ENCODE measurements at places on chromosomes 12 and 14. TPM values are rescaled to one million over a fixed set of nuclear protein-coding genes. Genes with fewer than 3 reads are reported as not detected.

KRT85 gene
- total RNA-seq, result not detected

GRCh38 chr12:22206111-22206728, 128.3 kb downstream of the ST8SIA1 start:
- no peak for DNase-seq

DNA sequence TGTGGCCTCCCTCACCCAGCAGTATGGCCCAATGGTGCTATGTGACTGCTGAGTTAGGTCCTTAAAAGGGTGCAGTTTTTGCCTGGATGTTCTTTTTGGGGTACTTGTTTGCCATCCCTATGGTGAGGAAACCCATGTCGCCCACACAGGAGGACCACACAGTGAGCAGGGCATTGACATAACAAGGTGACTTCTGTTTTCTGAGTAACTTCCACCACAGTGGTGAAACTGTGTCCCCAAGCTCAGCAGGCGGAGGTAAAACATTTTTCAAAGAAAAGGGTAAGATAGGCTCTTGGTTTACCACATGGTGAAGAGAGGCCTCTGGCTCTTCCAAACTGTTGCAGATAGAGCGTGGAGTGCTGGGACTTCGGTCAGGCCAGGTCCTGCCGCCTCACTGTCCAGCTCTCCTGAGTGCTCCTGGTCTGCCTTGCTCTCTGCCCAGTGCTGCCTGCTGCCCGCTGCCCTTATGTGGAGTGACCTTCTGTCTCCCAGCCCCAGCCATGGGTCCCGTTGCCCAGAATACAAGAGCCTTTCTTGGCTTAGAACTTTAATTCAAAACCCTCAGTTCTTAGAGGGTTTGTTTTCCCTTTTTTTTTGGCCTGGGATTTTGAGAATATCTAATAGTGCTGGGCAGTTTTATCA, 54.0 kb downstream of the TRAF3 start:
- DNase-seq, result no peak

DNA sequence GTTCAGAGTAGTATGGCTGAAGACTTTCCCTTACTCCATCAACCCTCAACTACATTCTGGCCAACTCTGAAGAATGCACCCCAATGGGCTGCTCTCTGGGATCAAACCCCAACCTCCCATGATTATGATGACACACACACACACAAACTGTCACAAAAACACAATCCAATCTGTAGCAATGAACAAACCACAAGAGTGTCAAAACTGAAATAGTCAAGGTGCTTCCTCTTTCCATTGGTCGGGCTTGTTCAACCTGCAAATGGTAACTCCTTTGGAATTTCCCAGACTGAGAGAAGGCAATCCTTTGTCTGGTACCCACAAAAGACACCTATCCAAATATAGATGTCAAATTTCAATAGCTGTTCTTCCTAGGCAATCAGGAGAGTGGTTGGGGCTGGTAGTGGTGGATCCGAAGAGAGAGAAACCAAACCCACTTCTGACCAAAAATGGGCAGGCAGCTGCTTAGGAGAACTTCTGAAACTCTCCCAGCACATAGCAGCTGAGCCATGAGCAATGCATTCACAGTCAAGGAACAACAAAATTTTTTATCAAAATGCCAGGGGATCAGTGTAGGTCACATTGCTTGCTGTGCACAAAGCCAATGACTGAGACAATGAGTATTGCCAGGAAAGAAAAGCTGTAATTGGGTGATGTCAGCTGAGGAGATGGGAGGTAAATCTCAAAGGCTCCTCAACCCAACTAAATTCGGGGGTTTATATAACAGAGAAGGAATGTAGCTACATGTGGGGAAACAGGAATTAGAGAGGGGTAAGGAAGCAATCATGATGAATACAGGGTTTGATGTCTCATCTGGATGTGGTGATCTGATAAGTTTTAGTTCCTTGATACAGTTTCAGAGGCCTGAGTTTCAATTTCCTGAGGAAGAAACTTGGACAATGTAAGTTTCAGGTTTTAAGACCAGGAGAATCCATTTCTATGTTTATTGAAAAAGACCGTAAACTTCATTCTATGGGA, 191.4 kb downstream of the KITLG start:
- no peak for DNase-seq

CEBPE gene
- not detected for total RNA-seq

ERH gene
- 257 TPM for total RNA-seq

GPR135 gene
- 4.2 TPM for total RNA-seq

DNA sequence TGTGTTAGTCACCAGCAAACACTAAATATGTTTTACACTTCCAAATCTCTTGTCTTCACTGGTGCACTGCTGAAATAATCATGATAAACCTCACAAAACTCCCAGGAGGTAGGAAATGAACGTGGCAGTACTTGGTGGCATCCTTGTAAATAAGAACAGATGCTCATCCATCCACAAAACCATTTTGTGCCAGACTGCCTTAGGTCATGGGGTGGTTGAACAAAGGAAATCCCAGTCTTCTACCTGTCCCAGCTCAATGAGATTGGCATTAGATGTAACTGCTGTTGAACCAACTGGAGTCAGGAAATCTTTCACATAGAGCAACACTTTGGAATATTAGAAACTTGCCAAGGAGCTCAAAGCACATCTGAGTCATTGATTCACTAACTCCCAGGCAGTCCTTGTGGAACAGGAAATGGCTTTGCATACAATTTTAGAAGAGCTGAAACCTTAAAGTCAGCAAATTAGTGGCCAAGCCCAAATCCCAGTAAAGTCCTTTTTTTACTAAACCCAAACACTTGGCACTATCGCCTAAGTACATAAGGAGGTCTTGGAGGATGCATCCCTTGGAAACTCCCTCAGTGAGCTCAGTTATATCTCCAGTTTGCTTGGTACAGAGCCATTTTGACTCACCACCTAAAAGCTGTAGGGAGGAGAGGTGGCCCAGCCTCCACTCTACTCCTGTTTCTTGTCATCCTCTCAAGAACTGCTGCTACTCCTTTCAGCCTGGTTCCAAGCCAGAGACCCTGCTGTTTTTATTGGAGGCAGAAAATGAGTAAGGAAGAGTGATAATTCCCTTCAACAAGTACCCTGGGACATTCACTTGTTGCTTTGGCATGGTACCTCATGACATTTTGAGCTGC, 208.0 kb downstream of the NOVA1 start:
- no peak for DNase-seq

KRT6C gene
- total RNA-seq, result not detected

GRCh38 chr12:69171881-69172280, 67.5 kb upstream of the CPSF6 start:
- no peak for DNase-seq

SRGAP1 gene
- 9.6 TPM for total RNA-seq

ZDHHC22 gene
- total RNA-seq, result not detected

- no peak for DNase-seq
These were observed 351.6 kb upstream of the TBX3 start for GRCh38 chr12:115035535-115036107.

SERPINA12 gene
- not detected for total RNA-seq

ESR2 gene
- 0.44 TPM for total RNA-seq

GRCh38 chr14:104424406-104425072, 155.0 kb upstream of the C14orf180 start:
- peak; percentile 41 for DNase-seq

DNA sequence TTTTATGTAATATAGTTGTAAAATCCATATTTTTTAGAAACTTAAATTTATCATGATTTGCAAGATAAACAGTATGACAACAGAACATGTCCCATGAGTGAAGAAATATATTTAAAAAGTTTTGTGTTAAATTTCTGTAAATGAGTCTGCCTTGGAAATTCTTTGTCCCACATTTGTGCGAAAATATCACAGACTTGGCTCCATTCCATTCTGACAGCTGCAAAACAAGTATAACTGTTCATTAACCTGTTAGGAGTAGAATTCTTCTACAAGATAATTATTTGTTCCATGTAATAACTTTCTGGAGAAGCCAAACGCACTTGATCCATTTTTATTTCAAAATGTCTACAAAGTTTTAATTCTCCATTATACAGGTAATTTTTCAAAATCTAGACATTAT, 37.9 kb downstream of the MDM1 start:
- no peak for DNase-seq

DNA sequence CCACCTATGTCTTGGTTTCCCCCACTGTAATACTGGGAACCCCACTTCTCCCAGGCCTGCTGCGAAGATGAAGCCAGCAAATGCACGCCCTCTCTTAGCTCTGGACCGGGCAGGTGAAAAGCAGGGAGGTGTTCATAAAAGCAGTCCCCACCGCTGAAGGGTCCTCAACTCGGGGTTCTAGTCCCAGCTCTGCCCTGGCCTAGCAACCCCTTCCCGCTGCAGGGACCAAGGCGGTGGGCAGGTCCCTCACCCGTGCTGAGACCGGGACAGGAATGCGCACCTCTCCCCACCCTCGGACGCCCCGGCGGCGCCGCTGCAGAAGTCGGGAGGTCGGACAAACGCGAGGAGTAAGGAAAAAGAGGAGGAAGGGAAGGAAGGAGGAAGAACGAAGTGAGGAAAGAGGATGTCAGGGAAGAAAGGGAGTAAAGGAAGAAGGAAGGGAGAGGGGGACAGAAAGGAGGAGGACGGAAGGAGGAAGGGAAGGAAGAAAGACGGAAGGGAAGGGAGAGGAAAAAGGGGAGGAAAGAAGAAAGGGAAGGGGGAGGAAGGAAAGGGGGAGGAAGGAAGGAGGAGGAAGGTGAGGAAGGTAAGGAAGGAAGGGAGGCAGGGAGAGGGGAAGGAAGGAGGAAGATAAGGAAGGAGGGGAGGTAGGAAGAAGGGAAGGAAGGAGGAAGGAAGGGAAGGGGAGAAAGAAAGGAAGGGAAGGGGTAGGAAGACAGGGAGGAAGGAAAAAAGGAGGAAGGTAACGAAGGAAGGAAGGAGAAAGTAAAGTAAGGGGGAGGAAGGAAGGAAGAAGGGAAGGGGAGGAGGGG, 701 bp downstream of the SPRING1 start:
- DNase-seq, result peak; percentile 51

DNA sequence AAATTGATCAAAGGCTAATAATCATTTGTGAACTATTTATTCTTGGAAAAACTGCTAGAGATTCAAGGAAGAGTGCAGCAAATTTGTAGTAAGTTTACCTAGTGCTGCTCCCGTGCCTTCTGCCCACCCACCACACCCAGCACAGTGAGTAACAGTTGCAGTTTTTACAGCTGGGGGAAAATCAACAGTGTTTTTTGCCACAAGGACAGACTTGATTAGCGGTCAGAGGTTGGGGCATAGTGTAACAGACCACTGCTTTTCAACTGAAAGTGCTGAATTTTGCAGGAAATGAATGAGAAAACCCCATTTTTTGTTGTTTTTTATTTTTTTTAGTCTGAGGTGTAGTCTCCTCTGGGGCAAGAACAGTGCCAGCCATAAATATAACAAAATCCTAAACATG, 7.5 kb upstream of the KLRK1 start:
- no peak for DNase-seq

IGFBP6 gene
- 77.2 TPM for total RNA-seq

GRCh38 chr12:1283316-1283715, 292.3 kb downstream of the ERC1 start:
- DNase-seq, result no peak

DNA sequence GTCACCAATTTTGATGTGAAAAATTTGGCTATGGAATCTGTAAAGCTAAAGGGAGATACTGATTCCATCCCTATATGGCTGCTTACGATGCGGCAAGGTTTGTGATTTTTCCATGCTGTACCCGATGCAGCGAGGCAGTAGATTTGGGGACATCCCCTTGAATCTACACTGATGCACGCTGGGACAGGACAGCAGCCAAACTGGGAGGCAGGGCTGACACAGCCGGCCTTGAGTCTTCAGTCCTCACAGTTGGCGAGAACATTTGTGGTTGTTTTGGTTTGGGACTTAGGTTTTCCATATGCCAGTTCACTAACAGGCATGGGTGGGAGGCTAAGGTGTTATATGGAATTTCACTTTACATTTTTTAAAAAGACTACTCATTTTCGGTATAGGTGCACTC, 3.8 kb downstream of the GALNT16 start:
- DNase-seq, result no peak

CELA1 gene
- total RNA-seq, result not detected

OVCH1 gene
- not detected for total RNA-seq

DNAJC22 gene
- total RNA-seq, result 14.4 TPM

- DNase-seq, result no peak
These were observed 1.4 kb upstream of the FOXN4 start for GRCh38 chr12:109310247-109311125.

GRCh38 chr12:128069359-128069997, 197.5 kb upstream of the TMEM132C start:
- peak; percentile 56 for DNase-seq

DNA sequence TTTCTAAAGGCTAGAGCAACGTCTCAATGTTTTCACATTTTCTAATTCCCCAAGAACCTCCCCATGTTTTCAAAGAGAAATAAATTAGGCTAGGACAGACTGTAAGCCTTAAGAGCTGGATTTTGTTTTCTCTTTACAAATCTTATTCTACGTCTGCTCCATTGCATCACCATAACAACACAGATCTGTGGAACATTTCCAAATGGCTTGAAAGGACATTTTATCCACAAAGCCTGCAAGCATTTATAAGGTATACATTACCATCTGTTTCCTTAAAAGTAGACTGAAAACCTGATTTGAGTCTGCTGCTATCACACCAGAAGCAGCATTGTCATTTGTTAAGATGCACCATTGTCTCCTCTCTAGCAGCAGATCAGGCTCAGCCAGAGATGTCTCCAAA, 115.3 kb upstream of the PLEKHA5 start:
- DNase-seq, result no peak

REM2 gene
- 2.6 TPM for total RNA-seq

CINP gene
- total RNA-seq, result 24.3 TPM

GRCh38 chr12:57535764-57536596, 11.0 kb downstream of the DCTN2 start:
- no peak for DNase-seq

DNA sequence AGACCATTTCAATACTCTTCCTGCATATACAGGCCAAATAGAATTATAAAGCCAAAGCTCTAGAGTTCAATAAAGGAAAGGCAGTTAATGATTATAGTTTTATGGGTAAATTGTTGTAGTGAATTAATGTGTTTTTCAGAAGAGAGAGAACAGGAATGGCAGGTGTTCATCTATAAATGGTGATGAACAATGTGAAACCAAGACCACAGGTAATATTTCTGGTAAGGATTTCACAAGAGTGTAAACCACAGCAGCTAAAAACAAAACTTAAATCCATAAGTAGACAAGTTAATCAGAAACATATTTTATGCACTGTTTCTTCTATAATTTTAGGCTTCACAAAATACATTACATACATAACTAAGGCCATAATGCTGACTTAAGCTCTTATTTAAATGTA, 204.4 kb downstream of the SYT1 start:
- no peak for DNase-seq
